Activated T-helper 1 cell treated with anti-CD3 and anti-CD28 coated beads, Interleukin-12 subunit alpha, Interleukin-12 subunit beta, Interleukin-2, Interleukin-4 antibody, amounts not matched to agents 30 ng/mL and 10 ng/mL and 1 ng/mL, durations not matched to agents 14 hours and 24 hours and 36 hours (primary cell): ENCODE measurements at places on chromosomes 7 and 10. TPM values are rescaled to one million over a fixed set of nuclear protein-coding genes. Genes with fewer than 3 reads are reported as not detected.

DNA sequence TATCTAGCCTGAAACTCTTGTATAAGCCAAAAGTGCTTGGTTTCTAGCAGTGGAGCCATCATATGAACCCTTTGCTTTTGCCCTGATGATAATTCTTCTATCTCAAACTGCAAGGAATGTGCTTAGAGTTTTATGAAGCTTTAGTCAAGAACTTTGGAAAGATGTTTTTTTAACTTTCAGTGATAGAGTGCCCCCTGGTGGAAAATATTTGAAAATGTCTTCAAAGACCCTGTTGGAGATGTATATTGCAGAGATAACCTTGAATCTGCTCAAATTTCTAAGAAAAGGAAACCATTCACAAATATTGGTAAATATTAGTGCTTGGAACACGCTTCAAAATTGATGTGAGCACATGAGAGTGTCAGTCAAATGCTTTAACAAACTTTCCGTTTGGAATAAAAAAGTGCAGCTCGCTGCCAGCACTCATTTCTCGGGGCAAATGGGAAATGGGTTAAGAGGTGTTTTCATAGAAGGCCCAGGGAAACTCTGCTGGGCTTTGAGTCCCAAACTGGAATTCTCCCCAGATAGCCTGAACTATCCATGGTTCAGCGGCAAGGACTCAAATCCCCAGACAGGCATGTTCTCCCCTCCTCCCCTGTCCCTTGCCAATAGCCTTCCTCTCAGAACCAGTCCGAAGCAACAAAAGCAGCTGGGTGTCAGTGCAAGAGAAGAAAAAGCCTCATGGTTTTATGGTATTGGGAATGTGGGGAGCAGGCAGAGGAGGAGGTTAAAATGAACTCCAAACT lies 129.3 kb downstream of the MYOF start:
- DNase-seq: no peak

- DNase-seq: peak; percentile 25
These were observed 6.5 kb downstream of the AGFG2 start for GRCh38 chr7:100545360-100546128.

The LMTK2 gene
- 14.9 and 17.7 TPM in 2 replicates for total RNA-seq

DNA sequence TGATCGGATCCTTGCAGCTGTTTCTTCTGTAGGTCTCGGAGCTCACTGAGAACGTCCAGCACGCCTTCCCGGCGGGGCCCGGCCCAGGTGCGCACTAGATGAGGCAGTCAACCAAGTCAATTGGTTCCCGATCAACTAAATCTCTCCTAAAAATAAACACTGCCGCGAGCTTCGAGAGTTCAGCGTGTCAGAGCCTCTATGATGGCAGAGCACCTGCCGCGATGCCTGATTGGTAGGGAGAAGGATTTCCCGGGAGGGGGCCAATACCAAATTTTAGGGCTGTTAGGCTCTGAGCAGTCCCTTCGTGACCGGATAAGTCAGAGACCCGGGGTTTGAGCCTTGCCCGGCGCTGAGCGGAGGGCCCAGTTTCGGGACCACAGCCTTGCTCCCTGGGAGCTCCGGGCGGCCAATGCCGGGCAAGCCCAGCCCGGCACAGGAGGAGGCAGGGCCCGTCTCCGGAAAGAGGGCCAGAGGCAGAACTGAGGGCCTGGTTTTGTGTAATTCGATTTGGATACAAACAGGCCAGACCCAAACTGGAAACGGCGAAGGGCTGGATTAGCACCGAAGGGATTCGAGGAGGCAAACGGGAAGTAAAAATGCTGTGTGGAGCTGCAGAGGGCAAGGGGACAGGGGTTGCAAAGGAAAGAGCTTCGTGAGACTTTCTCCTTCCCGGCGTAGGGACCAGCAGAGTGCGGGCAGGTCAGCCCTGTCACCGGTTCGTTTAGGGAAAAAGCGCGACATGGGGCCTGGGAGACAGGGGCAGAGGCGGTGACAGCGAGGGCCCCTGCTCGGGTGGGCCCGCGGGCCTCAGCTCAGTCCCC lies 569 bp downstream of the SLC26A5 start:
- DNase-seq: no peak

- DNase-seq: no peak
These were observed 5.7 kb upstream of the GRID1 start for GRCh38 chr10:86372119-86372783.

The CFAP70 gene
- 0.26 and 0.34 TPM in 2 replicates for total RNA-seq
